ENCODE measurements at places on chromosomes 1 and 21.
A peak's percentile ranks its signal among the peaks of the same experiment; 100 is the strongest.

GRCh38 chr1:204630132-204630905 lies 55.2 kb downstream of the LRRN2 start:
- no peak for DNase-seq

DNA sequence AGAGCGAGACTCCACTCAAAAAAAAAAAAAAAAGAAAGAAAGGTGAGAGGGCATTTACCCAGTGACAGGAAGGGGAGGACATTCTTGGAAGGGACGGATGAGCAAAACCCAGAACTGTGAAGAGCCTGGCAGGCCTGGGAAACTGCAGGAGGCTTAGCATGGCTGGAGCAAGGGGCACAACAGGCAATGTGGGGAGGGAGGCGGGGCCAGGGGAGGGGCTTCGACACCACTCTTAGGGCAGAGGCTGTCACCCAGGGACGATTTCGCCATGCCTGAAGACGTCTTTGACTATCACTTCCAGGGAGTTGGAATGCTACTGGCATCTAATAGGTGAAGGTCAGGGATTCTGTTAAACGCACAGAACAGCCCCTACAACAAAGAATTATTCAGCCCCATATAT lies 184.0 kb downstream of the HUNK start:
- no peak for DNase-seq

GRCh38 chr1:53511933-53512806 lies 53.0 kb downstream of the DMRTB1 start:
- no peak for DNase-seq

- DNase-seq = no peak
Observed at GRCh38 chr1:245221805-245222204, 67.0 kb downstream of the KIF26B start.

DNA sequence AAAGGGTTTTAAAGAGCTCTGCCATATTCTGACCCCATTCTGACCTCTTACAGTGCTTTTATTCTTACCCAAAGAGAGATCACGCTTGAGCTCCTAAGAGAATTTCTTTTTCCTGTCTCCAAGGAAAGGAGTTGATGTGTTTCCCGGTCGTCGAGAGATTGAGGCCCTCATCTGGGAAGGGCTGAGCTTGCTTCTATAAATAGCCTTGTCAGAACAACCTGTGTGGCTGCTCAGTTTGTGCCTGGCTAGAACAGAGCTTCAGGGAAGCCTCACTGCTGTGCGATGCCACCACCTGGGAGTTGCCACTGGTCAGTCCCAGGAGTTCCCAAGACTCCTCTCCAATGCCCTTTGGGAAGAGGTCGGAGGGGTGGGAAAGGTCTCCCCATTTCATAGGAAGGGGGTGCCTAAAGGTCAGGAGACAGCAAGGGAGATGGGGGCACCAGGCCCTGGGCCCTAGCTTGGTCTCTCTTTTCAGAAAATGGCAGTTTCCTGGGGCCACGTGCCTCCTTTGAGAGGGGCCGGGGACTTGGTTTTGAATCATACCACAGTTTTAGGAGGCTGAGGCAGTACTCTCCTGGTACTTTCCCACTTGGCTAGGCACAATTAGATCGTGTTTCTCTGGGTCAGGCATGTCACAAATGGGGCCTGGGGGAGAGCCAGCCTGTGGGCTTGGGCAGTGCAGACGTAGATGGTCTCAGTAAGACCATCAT lies 52.1 kb downstream of the EIF2D start:
- DNase-seq = no peak

DNA sequence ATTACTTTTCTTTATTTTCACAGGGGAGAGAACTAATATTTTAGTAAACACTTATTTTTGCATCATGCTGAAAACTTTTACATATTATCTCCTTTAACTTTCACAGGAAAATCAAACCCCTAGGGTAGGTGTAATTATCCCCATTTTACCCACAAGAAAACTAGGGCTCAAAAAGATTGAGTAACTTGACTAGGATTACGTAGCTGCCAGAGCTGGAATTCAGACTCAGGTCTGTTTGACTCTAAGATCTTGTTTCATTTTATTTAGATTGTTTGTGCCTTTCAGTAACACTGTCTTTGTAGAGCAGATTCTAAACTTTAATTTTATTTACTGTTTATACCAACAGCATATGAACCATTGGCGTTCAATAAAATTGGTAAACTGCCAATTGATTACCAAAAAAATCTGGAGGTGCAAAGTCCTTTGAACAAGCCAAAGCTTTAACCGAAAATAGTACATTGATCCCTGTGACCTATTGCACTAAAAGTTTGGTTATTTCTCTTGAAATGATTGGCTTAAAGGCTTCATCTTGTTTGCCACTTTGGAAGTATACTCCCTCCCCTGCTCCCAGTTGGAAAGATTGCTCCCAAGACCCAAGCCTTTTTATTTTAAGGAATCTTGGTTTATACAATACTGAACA lies 71.0 kb upstream of the WDR26 start:
- DNase-seq = no peak

GRCh38 chr1:25807480-25808390 lies 7.7 kb downstream of the SELENON start:
- DNase-seq = no peak

GRCh38 chr1:110605901-110606656 lies at the start of gene KCNA2:
Gene KCNA2, minus strand, starts transcription at chr1:110606358. Its CDS starts 1,576 bp downstream, at chr1:110604782.
- no peak for DNase-seq

DNA sequence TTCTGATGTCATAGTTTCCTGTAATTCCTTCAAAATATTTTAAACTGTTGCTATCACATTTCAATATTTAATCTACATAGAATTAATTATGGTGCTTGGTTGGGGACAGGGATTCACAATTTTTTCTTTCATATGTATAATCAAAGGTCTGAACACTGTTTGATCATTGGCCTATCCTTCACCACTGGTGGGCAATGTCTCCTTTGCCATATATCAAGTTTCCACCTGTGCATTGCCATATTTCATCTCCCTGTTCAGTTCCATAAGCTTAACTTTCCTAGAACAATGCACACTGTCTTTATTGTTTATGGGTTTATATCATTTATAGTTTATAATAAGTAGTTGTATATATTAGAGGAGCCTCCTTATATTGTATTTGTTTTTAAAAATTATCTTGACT lies 374.9 kb upstream of the PTBP2 start:
- no peak for DNase-seq

- no peak for DNase-seq
Observed at GRCh38 chr21:31405604-31406003, 61.5 kb upstream of the TIAM1 start.

DNA sequence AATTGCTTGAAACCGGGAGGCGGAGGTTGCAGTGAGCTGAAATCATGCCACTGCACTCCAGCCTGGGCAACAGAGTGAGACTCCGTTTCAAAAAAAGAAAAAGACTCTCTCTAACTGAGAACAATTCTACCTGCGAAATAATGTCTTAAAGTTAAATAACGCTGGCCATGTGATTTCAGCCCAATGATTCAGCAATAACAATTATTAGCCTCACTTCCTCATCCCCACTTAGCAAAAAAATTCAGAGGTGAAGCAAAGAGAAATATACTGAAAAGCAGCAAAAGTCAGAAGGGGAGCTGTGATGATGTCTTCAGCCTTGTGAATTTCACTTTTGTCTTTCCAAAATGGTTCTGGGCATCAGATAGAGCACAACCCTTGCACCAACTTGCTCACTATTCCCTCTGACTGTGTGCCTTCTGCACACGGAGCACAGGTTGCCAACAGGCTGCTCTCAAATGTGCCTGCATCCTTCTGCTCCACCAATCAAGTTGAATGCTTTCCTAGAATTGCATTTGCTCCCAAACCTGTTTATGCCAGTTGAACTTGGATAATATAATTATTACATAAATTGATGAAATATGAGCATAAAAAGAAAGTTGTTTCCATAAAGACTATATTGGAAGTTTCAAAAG lies 79.8 kb upstream of the IPO9 start:
- no peak for DNase-seq

DNA sequence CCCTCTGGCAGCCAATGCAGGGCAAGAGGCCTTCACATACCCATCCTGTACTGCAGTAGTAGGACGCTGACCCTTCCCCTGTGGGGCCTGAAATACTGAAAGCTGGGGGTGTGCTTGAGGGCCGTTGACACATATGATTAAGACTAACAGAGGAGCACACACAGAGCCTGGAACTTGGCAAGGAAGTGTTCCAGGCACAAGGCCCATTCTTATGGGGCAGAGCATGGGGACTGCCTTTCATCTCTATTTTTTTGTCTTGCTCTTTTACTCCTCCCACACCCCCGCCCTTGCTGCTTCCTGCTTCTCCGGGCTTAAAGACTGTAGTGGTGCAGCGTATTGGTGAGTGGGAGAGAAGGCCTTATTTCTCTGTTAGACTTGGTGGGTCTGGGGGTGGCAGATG lies 137.4 kb downstream of the BACH1 start:
- DNase-seq = no peak

GRCh38 chr1:20720631-20721091 lies 2.9 kb upstream of the KIF17 start:
- no peak for DNase-seq

DNA sequence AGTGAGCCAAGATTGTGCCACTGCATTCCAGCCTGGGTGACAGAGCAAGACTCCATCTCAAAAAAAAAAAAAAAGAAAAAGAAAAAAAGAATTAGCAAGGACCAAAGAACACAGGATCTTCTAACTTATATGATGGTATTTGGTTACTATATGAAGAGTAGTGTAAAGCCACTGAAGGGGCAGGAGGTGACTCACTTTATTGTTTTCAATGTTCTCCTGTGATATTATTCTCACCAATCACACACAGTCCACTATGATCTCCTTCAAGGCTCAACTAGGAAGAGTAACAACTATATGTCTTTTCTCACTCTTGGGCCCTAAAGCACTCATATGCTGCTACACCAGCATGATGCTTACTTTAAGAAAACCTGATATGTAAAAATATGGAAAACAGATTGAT lies 26.7 kb downstream of the RC3H1 start:
- no peak for DNase-seq

GRCh38 chr1:218957971-218958370 lies 215.7 kb upstream of the LYPLAL1 start:
- no peak for DNase-seq

GRCh38 chr1:13836631-13837030 lies 136.6 kb downstream of the PRDM2 start:
- DNase-seq = no peak

GRCh38 chr1:192905049-192905448 lies 96.2 kb downstream of the RGS2 start:
- no peak for DNase-seq

DNA sequence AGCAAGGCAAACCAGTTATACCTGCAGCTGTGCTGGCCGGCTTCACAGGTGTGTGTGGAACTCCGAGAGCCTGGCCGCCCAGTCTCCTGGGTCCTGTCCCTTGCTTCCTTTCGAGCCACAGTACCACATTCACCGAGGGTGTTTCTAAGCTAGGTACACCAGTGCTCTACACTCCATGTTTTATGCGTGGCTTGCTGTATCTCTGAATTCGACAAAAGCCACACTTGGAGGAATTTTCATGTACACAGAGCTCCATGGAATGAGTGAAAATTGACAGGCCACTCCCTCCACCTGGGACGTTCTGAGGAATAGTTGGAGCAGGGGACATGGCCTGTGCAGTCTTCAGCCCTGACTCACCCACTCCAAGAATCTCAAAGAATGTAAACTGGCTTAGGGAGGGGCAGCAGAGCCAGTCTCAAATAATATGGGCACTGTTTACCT lies 14.0 kb downstream of the ETS2 start:
- no peak for DNase-seq

GRCh38 chr1:30145723-30146303 lies 577.6 kb downstream of the MATN1 start:
- DNase-seq = peak; percentile 60

DNA sequence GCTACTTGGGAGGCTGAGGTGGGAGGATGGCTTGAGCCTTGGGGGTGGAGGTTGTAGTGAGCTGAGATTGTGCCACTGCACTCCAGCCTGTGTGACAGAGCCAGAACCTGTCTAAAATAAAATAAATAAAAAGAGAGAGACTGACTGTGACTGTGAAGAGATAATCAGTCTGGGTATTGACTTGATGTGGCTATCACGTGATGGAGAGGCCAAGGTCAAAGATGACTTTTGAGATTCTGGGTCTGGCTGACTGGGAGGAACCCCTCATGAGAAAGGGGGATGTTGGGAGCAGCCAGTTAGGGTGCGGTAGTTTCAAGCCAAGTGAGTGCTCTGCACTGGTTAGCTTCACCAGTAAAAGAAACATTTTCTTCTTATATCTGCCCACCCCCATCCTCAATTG lies 66.8 kb downstream of the CDC14A start:
- no peak for DNase-seq

- DNase-seq = no peak
Observed at GRCh38 chr21:42272984-42273600, 42.1 kb downstream of the TFF3 start.

- no peak for DNase-seq
Observed at GRCh38 chr21:45913418-45913765, 68.2 kb upstream of the COL6A1 start.

GRCh38 chr1:185646202-185646683 lies 87.9 kb upstream of the HMCN1 start:
- no peak for DNase-seq

GRCh38 chr1:198986442-198986841 lies 347.6 kb downstream of the PTPRC start:
- no peak for DNase-seq

- DNase-seq = no peak
Observed at GRCh38 chr1:156492591-156493080, 7.9 kb downstream of the MEF2D start.

DNA sequence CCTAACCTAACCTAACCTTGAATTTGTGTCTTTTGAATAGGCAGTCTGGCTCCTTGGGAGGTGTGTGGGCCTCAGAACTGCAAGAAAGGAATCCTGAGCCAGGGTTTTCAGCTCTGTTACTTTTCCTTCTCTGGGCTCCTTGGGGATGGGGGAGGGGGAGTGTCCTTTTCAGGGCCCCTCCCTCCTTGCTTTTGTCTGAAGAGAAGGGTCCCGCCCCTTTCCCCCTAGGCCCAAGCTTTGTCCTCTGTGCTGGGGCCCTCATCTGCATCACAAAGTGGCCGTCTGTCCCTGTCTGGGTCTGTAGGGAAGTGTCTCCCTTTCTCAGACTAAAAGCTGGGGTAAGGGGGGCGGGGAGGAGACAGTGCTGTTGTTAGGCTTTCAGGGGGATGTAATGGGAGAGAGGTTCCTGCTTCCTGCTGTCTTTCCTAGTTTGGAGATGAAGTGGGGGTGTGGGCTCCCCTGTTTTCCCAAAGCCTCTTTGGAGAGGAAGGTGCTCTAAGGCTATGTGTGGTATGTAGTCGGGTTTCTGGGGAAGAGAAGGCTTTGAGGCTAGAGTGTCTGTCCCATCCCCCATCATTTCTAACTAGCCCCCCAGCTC lies 3.1 kb downstream of the AGO1 start:
- DNase-seq = no peak
